ENCODE measurements at places on chromosomes 1 and 21.

DNA sequence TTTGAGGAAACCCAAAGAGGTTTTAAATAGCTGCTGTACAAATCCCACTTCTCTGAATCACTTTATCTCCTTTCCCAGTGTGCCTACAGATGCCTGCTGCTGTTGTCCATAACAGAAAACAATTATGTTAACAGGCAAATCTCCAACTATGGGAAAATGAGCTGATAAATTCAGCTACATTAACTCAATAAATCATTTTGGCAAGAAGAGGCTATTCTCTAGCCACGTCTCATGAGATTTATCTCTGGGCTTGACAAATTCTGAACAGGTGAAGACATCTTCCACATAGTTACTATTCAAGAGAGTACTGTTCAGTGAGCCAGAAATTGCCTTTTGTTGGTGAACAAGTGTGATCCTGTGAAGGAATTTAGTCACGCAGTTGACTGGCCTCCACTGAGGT lies 327.1 kb upstream of the FMN2 start:
- no peak for DNase-seq

GRCh38 chr21:32198384-32198783 lies 80.5 kb downstream of the MIS18A start:
- DNase-seq = no peak

DNA sequence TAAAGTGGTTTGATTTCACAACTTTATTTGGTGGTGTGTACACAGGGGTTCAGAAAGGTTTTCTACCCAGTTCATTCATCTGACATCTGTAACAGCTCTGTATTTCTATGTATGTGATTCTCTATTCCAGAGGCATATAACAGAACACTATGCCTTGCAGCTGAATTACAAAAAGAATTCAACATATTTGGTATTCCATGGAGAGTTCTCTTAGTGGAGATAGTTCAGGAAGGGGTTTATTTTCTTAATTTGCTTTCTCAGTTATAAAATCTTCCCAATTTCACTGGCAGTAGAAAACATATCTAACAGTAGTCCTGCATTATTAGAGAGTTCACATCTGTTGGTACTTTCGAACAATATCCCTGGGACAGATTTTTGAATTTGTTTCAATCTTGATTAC lies 207.9 kb upstream of the LYPLAL1 start:
- no peak for DNase-seq

- DNase-seq = no peak
Measured at GRCh38 chr1:109522026-109522425, 12.5 kb upstream of the AMIGO1 start.

- no peak for DNase-seq
Measured at GRCh38 chr1:9835758-9836631, 12.2 kb upstream of the CLSTN1 start.

DNA sequence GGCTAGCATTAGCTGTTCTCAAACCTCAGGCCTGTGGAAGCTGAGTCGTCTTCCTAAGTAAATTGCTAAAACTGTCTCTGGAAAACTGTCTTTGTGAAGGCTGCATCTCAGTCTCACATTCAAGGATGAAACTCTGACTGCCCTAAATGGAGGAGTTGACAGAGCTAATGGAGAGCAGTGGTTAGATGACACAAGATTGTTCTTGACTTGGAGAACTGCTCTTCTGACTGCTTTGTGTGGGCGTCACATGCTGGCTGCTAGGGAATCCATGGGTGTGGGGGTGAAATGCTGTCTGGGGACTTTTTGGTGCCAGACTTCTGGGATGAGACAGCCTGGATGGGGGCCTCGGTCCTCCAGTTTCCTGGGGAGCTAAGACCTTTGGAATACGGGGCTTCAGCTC lies 24.5 kb upstream of the TSPAN2 start:
- no peak for DNase-seq

DNA sequence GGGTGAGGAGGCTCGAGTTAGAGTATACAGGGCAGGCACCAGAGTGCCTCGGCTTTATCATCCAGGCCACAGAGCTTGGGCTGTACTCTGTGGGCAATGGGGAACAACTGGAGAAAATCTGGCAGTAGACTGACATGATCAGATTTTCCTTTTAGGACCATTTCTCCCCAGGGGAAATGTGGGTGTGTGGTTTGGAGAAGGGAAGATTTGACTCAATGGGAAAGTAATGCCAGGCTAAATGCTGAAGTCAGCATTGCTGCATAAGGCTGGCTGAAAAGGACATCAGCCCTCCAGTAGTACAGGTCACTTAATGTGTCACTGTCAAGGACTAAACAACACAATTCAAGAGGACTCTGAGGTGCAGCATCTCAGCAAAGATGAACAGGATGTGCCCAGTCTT lies 5.0 kb downstream of the FYB2 start:
- no peak for DNase-seq

- no peak for DNase-seq
Measured at GRCh38 chr1:209155546-209155945, 428.0 kb upstream of the CAMK1G start.

- DNase-seq = no peak
Measured at GRCh38 chr1:17831597-17831996, 76.5 kb downstream of the ACTL8 start.

DNA sequence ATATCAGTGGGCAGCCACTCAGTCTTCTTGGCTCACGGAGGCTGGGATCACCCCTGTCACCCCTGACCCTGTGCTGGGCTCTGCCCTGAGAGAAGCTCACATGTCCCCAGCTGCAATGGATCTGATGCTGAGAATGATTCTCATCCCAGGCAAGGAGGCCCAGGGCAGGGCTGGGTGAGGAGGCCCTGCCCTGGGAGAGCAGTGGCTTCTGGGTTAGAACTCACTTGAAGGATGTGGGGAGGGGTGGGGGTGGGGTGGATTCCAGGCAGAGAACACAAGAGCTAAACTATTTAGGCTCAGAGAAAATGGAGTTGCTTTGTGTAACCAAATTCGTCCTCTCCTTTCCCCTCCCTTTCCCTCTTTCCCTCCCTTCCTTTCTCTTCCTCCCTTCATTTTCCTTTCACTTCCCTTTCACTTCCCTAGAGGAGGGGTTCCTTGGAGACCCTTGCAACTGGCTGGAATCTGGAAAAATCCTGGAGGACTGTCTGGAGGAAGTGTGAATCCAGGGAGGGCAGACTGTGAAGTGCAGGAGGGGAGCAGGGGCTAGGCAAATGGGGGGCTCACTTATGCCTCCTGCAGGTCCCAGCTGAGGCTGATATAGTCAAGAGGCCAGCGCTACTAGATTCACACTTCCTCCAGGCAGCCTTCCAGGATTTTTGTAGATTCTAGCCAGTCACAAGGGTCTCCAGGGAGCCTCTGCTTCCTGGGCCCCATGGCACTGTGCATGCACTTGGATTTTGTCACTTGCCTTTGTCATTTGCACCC lies 47.0 kb downstream of the IGSF21 start:
- no peak for DNase-seq

DNA sequence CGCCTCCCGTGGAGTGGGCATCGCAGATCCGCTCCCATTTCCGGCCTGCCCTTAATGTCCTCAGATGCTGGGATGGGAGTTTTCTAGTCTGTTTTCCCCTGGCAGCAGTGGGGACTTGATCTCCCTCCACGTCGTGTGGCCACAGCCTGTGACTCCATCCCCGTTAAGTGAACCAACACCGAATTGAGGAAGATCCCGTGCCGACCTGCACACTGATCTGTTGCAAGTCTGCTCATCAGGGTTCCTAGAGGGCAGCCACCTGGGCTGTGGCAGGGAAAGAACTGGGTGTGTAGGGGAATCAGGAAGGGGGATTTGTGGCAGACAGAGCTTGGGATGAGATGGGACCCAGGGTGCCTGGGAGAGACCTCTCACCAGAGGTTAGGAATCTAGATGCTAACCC lies 23.3 kb upstream of the CDK18 start:
- DNase-seq = no peak

GRCh38 chr1:109300650-109301151 lies 6.1 kb downstream of the MYBPHL start:
- no peak for DNase-seq

GRCh38 chr21:32334980-32335531 lies 36.4 kb downstream of the MRAP start:
- DNase-seq = no peak

DNA sequence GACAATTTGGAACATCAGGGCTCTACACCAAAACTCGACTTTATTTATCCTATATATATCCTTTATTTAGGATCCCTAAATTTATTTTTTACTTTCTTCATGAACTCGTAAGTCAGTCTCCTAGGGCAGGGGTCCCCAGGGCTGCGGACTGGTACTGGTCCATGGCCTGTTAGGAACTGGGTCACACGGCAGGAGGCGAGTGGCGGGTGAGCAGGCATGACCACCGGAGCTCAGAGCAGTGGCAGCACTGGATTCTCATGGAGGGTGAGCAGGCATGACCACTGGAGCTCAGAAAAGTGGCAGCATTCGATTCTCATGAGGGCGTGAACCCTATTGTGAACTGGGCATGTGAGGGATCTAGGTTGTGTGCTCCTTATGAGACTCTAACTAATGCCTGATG lies 427.0 kb downstream of the SMYD3 start:
- no peak for DNase-seq

DNA sequence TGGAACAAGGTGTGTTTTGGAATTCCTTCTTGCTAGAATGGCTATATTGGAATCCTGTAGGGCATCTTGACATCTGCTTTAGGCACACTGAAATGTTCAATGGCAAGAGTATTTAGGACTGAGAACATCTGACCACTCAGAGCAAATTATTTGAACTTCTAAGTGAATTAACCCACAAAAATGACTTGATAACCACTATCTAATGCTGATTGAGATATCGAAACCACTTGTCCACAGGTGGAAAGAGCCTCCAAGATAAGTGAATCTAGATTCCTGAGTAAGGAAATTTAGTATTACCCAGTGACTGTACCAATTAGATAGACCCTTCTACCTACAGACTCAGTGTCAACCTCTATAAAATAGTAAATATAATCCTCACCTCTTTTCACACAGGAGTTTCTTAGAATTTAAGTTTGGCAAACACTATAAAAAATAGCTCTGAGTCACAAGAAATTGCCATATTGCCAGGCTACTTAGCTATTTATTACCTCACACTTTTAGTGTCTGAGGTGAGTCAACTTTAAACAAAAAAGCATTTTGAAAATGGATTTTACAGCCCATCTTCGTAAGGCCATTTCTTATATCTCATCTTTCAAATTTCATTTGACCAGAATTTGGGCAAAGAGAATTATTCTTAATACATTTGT lies 421.8 kb downstream of the PTBP2 start:
- no peak for DNase-seq

- DNase-seq = no peak
Measured at GRCh38 chr1:65423884-65424572, 3.6 kb downstream of the LEPR start.

GRCh38 chr1:37477946-37478345 lies 3.6 kb downstream of the ZC3H12A start:
- DNase-seq = no peak

DNA sequence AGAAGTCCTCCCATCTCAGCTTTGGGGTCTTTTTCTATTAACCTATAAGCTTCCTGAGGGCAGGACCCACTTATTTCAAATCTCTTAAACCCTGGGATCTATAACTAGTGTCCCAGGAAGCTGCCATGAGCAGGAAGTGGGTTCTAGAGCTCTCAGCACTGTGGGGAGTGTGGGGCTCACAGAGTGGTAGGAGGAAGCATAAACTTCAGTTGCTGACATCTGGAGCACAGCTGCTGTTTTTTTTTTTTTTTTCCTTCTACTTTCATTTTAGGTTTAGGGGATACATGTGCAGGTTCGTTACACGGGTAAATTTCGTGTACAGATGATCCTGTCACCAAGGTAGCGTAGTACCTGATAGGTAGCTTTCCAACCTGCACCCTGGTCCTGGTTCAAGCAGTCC lies 59.3 kb downstream of the AK4 start:
- no peak for DNase-seq
